ENCODE measurements at places on chromosomes 11 and 22.

GRCh38 chr22:49119551-49119952, 708.1 kb downstream of the BRD1 start:
- DNase-seq, result no peak

GRCh38 chr11:115249061-115249578, 255.1 kb downstream of the CADM1 start:
- DNase-seq, result no peak

DNA sequence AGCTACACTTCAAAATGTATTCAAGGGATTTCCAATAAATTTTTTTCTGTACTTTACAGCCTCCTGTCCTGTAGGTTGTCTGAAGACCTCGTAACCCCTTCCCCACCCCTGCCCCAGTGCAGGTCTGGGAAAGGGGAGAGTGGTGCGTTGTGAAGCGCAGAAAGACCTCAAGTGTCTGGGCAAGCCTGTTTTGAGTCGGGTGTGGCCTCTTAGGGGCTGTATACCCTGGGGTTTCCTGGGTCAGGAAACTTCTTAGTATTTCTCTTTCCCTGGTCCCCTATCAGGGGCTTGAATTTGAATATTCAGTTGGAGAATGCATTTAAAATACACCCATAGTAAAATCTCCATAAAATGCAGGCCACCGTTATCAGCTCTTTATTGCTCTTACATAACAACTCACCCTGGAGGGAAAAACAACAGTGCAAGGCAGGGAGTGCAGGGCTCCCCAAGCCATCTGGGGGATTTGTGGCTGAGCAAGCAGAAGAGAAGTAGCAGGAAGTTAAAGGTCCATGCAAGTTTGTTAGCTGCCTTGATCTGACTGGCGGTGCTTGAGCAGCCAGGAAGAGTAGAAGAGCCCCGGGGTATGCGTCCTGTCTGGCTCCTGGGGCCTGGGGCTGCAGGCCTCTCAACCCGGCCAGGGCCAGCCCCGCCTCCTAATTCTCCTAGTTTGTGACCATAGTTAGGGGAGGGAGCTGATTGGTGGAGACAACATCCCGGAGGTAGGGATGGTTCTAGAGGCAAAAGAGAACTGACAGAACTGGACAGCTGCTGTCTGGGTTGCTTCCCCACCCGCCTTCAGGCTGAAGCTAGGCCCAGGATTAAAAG, 25.7 kb downstream of the ARHGAP1 start:
- DNase-seq, result no peak

DNA sequence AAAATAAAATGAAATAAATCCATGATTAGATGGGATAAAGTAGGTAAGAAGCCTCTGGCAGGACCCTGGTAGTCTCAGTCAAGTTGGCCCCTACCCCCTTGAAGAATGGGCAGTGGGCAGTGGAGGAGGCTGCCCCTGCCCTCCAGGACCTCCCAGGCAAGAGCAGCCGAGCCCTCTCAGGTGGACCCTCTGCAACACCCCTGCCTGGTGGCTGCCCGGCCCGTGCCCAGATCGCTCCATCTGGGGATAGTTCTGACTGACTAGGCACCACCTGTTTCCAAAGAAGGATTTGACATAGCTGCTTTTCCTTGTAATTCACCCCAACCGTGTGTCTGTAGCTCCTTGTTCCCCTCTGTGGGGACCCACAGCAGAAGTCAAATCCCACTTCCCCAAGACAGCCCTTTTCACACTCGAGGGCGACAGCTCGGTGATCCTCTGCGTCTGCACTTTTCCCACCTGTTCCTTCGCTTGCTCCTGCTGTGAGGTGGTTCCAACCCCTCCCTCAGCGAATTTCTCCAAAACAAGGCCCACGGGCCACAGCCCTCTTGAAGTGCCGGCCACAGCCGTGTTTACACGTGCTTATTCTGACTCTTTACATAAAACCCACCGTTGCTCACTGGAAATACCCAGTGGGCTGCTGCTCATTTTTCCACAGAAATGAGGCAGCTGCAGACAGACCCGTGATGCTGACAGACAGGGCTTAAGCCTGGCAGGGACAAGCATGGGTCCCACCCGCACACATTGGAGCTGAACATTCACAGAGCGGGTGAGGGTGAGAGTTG, 5.5 kb upstream of the TMPRSS13 start:
- DNase-seq, result no peak

DNA sequence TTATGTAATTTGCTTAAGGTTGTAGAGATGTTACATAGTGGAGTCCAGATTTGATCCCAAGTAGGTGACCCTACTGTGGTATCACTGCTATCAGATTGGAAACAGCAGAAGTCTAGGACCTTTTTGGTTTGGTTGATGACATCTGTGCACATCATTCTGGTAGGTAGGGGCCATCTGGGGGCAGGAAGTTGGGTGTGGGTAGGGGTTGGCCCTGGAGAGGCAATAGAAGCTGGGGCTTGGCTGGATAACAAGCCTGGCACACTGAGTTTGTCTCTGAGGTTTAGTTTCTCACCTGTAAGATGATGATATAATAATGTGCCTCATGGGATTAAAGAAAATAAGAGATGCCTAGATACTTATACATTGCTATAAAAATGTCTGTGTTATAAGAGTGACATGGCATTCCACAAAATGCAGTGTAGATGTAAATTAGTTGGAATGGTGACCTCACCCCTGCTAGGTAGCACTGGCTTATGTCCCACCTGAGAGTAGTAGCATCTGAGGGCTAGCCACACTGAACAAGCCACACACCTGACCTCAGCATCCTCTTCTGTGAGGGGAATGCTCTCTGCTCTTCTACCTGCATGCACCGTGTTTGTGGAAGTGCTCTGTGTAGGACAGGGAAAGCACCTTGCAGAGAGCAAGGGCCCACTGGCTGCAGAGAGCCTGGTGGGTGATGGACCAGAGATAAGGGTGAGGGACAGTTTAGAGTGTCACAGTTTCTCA, 36.9 kb downstream of the PTPRJ start:
- DNase-seq, result peak; percentile 53

GRCh38 chr22:30526656-30527055, 19.9 kb downstream of the SEC14L6 start:
- DNase-seq, result no peak

DNA sequence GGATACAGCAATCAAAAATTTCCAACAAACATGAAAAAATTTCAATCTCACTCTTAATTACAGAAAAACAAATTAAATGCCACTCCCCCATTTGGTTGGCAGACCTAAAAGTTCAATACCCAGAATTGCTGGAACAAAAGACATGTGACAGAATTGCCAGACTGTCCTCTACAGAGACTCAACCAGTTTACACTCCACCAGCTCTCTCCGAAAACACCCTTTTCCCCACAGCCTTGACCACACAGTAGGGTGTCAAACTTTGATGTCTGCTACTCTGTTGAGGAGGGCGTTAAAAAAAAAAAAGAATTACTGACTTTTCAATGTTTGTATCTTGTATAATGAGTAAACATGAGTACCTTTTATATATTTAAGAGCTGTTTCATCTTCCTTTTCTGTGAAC, 44.7 kb upstream of the YPEL1 start:
- DNase-seq, result peak; percentile 48

- no peak for DNase-seq
Measured at GRCh38 chr11:24373516-24373915, 123.3 kb upstream of the LUZP2 start.

GRCh38 chr22:42418811-42419242, 13.4 kb downstream of the NFAM1 start:
- no peak for DNase-seq

- DNase-seq, result no peak
Measured at GRCh38 chr11:26715133-26715532, 6.7 kb downstream of the SLC5A12 start.

- no peak for DNase-seq
Measured at GRCh38 chr11:1462698-1462975, 23.9 kb downstream of the MOB2 start.

- DNase-seq, result no peak
Measured at GRCh38 chr22:28498044-28498443, 181.6 kb downstream of the TTC28 start.

DNA sequence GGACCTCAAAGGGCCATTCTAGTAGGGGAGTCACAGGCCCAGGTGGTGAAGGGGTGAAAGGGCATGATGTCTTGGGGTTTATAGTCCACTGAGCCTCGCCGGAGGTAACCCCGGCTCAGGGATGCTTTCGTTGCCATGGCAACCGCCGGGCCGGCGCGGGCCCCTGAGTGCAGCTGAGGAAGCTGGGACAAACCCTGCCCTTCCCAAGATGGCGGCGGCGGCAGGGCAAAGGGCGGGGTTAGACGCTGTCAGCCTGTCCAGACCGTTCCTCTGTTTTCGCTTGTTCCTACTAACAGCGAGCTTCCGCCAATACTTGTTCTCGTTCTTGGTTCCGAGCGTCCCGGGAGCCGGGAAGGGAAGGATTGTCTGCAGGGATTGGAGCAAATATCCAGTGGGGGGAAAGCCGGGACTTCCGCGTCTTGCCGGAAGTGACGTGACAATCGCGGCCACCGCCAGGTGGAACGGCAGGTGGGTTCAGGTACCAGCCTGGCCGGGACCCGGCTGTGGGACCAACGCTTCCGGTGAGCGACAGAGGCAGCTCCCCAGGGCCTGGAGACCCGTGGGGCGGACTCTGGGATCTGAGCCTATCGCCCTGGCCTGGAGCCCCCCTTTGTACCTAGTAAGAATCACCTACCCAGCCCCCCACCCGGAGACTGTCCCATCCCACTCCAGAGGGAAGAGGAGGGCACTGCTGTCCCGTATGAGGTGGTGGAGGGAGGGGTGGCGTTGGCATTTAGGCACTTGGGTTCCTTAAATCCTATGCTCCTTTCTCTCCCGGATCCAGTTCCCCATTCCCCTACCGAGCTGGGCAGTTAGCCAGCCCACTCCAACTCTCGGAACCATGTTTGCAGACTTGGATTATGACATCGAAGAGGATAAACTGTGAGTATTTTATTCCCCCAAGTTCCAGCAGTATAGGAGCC, at the start of gene PICK1:
Gene PICK1 (plus strand): TSS at position 436 of the 923 bp plus-strand sequence. CDS start 406 bp downstream, at position 842.
- peak; percentile 75 for DNase-seq

DNA sequence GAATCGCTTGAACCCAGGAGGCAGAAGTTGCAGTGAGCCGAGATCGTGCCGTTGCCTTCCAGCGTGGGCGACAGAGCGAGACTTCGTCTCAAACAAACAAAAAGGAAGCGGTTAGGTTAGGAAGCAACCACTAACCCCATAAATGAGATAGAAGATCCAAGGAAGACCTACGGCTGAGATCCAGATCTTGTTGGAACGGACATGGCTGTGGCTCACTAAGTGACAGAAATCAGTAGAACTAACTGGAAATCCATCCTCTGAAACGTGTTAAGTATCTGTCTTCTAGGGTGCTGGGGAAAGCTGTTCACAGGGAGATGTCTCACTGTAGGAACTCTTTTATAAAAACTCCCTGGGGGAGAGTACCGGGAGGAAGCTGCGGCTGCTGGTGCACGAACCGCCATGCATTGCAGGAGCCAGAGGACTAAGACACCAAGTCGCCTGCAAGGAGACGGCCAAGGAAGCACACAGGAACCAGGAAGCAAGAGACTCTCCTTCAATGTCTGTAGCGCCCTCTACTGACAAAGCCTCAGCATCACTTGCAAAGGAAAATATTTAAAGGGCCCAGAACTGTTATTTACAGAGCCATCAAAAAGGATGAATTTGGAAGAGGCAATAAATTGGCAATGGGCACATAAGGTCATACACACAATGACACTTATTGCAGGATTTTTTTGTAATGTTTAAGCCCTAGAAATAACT, 16.9 kb upstream of the SPTY2D1 start:
- peak; percentile 61 for DNase-seq

DNA sequence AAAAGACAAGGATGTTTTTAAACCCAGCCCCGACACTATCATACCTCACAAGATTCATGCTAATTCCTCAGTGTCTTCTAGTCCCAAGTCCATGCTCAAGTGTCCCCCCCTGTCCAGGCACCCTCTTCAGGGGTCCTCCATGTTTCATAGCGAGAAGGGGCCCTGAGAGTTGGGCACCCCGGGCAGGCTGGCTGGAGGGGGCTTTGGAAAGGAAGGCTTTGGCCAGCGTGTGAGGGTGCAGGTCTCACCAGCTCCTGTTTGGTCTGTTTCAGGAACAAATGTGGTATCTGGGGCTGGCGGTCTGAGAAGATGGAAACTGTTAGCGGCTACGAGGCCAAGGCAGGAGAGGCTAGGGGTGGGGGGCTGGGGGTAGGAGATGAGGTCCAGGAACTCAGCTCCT, 4.5 kb upstream of the SSH3 start:
- DNase-seq, result no peak

GRCh38 chr11:66314561-66315497, 2.0 kb downstream of the CD248 start:
- DNase-seq, result no peak

DNA sequence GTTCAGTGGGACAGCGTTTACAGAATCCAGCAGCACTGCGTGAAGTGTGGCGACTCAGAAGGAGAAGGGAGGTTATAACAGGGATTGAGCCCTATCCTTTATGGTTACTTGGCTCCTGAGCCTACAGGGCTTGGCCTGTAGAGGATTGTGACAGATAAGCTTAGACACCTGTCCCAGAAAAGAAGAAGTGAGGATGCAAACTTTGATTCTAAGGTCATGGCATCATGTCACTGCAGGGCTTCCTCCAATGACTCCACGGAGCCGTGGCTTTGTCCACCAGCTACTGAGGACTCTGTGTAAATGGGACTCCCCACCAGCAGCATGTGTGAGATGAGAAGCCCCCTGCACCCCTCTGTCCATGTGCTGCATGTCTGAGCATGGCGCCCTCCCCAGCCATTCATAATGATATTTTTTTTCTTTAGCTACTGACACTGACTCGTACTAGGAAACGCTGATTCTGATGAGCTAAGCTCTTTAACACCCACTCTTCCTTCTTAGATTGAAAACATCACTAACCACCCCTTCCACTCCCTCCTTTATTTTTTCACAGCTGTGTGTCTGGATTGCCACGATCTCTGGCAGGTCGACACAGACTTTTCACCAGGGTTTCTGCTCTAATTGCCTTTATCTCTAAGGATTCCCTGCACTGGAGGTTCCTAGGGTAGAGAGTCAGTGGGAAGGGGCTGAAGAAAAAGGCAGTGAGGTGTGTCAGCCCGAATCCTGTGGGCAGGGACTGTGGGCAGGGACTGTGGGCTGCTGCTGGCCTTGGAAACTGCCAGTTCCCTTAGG, 65.5 kb upstream of the TTC12 start:
- no peak for DNase-seq

DNA sequence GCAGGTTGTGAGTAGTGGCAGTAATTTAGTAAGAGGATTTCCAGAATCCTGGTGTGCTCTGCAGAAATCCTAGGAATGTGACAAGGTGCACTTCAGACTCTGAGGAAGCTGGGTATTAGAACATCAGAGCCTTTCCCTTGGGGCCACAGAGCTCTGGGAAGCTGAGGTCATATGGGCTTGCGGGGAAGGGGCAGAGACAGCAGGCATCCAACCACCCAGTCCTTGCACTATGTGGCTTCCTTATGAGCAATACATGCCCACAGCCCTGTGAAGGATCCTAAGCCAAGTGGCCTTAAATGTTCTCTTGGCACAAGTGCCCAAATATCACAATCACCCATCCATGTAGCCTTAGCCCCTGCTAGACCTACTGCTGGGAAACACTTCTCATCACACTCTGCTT, 46.2 kb downstream of the P4HA3 start:
- DNase-seq, result no peak

All from CD4-positive, alpha-beta T cell treated with Interleukin-15 for 4 hours (primary cell).